Osteoblast (primary cell): ENCODE measurements at places on chromosomes 1 and 21. TPM values are rescaled to one million over a fixed set of nuclear protein-coding genes. Genes with fewer than 3 reads are reported as not detected.

ICOSLG gene
- 0.29 TPM in 1 of 2 replicates, not detected in the other for total RNA-seq

FCGR3A gene
- under 0.01 TPM in 1 of 2 replicates, not detected in the other for total RNA-seq

SLC44A5 gene
- total RNA-seq, result under 0.01 and 0.36 TPM in 2 replicates

TFF1 gene
- total RNA-seq, result not detected in 2 replicates

SERTAD4 gene
- 2.9 and 8.0 TPM in 2 replicates for total RNA-seq

PTPN22 gene
- total RNA-seq, result 1.1 and 1.8 TPM in 2 replicates

SLC30A10 gene
- 0.36 TPM in 1 of 2 replicates, not detected in the other for total RNA-seq

OR2T2 gene
- total RNA-seq, result not detected in 2 replicates

SLC6A9 gene
- 18.5 and 19.4 TPM in 2 replicates for total RNA-seq

CRABP2 gene
- 9.1 and 16.6 TPM in 2 replicates for total RNA-seq

LCE6A gene
- total RNA-seq, result not detected in 2 replicates

BCL2L15 gene
- 0.29 and 0.36 TPM in 2 replicates for total RNA-seq

ALPL gene
- 7.1 and 8.0 TPM in 2 replicates for total RNA-seq

NPL gene
- total RNA-seq, result 1.5 and 2.5 TPM in 2 replicates

CHIT1 gene
- total RNA-seq, result under 0.01 TPM in 1 of 2 replicates, not detected in the other

POLR3GL gene
- total RNA-seq, result 9.4 and 13.3 TPM in 2 replicates

KIF2C gene
- 3.3 and 3.8 TPM in 2 replicates for total RNA-seq

CGN gene
- total RNA-seq, result not detected in 2 replicates

CKS1B gene
- total RNA-seq, result 23.2 and 23.3 TPM in 2 replicates

SH2D2A gene
- 0.29 and 0.36 TPM in 2 replicates for total RNA-seq
